ENCODE measurements at places on chromosomes 2 and 18.

DNA sequence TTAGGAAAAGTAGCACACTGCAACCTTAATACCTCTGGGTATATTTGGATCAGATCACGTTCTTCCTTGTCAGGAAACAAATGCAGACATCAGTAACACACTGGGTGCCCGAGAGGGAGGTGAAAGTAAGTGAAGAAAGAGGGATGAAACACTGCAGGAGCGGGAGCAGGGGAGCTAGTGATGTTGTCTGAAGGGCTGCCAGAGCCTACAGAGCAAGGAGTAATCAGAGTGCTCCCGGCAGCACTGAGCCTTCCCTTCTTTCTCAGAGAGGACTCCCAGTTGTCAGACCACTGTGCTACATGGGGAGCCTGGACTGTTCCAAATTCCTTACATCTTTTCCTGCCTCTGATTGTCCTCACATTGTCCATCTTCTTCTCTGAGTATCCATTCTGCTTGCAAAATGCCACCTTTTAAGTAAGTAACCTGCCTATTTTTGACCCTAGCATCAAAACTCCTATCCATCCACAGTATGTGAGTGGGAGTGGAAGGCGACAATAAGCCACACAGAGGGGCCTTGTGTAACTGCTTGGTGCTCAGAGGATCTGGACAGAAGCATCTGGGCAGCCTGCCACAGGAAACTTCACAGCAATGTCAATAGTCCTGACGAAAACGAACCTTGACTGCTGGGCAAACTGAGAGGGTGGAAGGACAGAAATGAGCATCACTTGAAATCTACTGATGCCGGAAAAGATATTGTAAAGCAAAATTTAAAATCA is 10.8 kb upstream of the NAB1 start:
- DNase-seq: peak; percentile 83

DNA sequence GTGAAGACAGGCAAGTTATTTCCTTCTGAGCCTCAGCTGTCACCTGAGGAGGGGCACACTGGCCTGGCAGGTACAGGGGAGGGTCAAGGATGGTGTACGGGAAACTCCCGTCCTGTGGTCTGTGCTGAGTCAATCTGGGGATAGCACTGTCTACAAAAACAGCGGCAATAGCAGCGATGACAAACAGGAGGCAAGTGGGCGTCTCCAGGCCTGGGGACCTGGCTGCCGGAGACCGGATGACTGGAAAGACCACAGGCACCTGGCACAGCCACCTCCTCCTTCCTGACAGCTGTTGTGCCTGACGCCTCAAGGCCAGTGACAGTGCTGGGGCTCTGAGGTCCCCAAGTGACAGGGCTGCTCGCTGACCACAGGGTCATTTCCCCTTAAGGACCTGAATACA is 202.1 kb upstream of the HS6ST1 start:
- DNase-seq: no peak

DNA sequence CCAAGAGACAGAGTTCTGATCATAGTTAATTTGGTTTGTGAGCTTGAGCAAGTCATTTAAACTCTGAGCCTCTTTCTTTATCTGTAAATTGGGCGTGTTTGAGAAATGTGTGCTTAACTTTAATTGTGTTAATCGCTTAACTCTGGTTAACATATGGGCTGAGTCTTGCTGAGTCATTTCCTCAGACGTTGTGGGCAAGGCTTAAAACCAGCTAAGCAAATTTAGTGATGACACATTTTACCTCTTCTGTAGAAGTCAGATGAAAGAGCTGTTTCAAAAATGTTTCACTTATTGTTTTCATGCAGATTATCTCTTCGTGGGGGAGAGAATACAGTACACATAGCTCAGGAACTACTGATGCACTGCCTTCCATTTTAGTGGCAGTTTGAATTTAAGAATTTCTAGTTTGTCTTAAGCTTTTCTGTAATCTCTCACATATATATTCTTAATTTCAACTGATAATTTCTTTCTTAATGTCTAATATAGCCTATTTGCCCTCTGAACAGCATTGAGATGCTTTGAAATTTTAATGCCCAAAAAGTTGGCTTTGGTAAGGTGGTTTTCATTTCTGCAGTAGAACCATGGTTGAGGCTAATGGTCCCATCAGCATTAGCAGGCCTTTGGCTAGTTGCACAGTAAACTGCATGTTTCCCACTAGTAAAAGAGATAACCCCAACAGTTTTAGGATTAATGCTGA is 34.9 kb downstream of the RAB10 start:
- DNase-seq: no peak

GRCh38 chr2:45797451-45798230 is 146.2 kb downstream of the PRKCE start:
- DNase-seq: no peak

- DNase-seq: no peak
These were observed 167.7 kb downstream of the VAPA start for GRCh38 chr18:10081492-10081891.

DNA sequence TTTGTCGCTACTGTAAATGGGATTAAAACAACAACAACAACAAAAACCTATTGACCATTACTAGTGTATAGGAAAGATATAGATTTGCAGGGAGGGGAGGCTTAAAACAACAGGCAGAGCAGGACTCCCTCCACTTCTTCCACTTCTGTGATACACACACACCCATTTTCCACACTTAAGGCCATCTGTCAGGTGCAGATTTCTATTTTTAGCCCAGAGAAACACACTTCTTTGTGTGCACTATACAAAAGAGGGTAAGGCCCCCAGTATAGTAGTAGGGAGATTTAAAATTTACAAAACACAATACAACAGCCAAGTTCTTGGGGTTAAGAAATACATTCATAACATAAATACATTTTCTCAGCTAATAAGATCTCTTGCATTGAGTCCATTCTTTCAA is 22.4 kb downstream of the PTPN2 start:
- no peak for DNase-seq

DNA sequence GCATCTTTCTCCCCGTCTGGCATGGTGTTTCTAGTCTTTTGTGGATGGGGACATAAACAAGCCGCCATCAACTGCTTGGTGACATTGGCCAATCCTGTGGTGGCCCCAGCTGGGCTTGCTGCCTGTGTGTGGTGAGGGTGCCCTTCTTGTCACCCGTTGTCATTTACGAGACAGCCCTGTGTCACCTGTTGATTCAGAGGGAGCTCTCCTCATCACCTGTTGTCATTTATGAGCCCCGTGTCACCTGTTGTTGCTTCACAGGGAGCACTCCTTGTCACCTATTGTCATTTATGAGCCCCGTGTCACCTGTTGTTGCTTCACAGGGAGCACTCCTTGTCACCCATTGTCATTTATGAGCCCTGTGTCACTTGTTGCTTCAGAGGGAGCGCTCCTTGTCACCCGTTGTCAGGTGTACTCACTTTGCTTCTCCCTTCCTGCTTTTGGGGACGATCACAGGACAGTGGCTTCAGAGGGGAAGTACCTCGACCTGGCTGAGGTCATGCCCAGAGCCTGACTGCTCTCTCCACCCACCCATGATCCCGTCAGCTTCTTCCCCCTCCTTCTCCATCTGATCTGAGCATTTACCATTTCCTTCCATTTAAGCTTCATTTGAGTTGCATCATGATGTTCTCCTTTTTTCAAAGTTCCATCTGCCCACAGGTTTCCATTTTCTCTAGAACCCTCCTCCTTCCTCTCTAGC is 29.1 kb downstream of the HPCAL1 start:
- DNase-seq: no peak

- no peak for DNase-seq
These were observed 65.3 kb downstream of the ZC3H6 start for GRCh38 chr2:112340475-112341267.

- no peak for DNase-seq
These were observed 10.8 kb upstream of the MAPRE2 start for GRCh38 chr18:35030277-35030989.

GRCh38 chr2:240467149-240467642 is 31.7 kb downstream of the GPC1 start:
- peak; percentile 28 for DNase-seq

DNA sequence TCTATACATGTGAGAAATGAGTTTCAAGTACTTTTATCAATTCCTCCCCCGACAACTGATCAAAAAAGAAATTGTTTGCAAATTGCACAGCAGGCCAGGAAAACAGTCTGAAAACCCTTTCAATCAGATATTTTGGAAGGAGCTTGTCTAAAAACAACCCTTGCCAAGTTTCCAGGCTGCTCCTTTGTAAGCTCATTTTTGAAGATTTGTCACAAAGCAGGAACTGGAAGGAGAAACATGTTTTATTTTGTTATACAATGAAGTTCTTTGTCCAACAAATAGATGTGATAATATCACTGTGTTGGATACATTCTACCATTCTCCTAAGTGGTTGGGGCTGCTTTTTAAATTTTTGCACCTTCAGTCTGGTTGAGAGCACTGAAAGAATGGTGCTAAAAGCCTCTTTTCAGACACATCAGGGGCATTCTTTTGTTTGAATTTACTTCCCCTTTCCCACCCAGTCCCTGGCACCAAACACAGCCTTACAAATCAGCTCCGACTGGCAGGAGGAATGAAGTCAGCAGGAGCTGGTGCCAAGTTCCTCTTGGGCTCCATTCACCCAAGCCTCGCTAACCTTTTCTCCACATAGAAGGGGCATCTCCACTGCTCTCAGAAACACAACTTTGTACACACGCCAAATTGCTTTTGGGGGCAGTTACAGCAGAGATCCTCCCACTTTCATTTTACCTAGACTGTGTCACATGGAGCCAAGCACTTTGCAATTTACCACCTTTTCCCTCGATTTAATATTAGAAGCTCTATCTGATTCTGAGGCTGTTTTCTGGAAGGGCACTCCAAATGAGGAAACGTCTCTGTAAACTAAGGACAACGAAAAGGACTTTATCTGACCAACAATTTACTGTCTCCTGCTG is 88.0 kb downstream of the C1D start:
- peak; percentile 38 for DNase-seq

DNA sequence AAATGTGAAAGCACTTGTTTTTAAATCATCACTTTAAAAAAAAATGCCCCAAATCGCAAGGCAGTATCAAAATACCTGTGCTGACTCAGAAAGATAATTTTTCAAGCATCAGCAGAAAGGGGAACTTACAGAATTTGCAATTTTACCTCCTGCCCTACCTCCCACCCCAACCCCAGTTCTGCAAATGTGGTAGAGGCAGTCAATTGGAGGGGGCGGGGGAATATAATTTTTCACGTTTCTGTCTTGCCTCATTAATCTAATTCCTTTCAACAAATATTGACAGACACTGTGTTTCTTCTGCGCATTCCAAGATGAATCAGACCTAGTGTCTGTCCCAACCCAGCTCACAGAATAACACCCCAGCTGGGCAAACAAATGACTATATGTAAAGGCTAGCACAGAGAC is 76.8 kb downstream of the ALPK2 start:
- DNase-seq: no peak

GRCh38 chr2:201263779-201264178 is 3.4 kb downstream of the CASP8 start:
- no peak for DNase-seq

- no peak for DNase-seq
These were observed 17.9 kb downstream of the NRXN1 start for GRCh38 chr2:51013933-51014526.

DNA sequence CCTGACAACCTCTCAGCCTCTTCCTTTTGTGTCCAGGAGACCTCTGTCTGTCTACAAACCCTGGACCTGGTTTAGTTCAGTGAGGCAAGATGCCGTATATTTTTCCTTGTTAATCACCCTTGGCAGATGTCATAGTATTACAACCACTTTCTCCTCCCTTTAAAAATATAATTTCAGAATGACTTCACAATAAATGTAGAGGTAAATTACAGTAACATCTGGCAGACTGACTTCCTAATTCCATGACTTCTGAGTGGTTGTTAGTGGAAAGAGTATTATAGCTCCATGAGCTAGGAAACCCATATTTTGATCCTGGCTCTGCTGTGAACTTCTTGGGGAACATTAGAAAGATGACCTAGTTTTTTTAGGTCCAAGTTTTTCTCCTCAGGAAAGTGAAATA is 39.5 kb downstream of the SPATS2L start:
- DNase-seq: no peak

GRCh38 chr2:25492726-25493125 is 151.0 kb upstream of the DNMT3A start:
- DNase-seq: no peak

- no peak for DNase-seq
These were observed 130.7 kb downstream of the WDSUB1 start for GRCh38 chr2:159155791-159156190.

- DNase-seq: no peak
These were observed 29.8 kb downstream of the PXDN start for GRCh38 chr2:1714291-1715064.

DNA sequence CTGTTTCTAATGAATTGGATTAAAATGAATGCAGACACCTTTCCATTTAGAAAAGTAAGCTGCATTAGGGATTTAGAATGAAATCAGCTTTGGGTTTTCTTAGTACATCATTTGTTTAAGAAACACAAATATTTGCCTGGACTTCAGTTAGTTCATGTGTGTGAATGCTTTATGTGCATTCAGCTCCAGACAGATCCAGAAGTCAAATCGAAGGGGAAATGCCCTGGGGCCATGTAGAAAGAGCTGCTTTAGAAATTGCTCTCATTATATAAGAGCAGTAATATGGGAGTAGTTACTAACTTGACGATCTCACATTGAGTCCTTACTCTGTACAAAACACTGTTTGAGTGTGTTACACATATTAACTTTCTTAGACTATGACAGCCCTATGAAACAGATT is 88.0 kb upstream of the TTC39C start:
- DNase-seq: no peak

- DNase-seq: peak; percentile 41
These were observed 123.6 kb downstream of the ZNF804A start for GRCh38 chr2:184721881-184722280.

- no peak for DNase-seq
These were observed 4.2 kb downstream of the SLC25A12 start for GRCh38 chr2:171889808-171890207.

DNA sequence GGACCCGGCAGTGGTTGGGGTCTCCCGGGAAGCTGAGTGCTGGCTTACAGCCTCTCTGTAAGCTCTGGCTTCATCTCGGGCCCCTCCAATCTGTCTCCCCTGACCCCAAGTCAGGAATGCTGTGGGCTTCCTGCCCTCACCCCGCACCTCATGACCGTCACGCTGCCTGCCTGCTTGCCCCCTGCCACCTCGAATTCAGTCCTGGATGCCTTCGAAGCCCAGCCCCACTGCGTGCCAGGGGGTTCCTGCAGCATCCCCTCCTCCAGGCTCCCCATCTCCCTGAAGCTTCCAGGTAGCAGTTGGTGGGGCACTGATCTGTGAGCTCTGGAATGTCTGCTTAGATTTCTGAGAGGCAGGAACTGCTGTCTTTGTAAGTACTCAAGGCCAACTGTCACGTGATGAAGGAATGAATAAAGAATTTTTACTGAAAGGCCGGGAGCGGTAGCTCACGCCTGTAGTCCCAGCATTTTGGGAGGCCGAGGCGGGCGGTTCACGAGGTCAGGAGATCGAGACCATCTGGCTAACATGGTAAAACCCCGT is 6.5 kb downstream of the CLHC1 start:
- no peak for DNase-seq

DNA sequence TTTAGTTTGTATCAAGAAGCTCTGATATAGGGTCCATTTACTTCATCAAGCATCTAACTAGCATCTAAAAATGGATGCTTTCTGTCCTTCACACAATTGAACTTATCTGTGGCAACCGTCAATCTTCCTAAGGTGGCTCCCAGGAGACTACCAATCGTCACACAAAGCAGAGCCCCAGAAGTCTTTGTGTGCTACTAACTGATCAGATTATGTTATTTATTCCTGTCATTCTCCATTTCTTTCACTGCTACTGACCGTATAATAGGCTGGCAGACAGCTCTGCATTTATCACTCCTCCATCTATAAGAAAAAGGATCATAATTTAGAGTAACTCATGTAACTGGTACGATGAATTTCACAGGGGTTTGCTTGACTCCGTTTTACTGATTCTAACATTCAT is 585.0 kb upstream of the NXPH2 start:
- no peak for DNase-seq

GRCh38 chr2:169748319-169748718 is 14.7 kb downstream of the KLHL23 start:
- DNase-seq: peak; percentile 56
